ENCODE measurements at places on chromosomes 4 and X. TPM values are rescaled to one million over a fixed set of nuclear protein-coding genes. Genes with fewer than 3 reads are reported as not detected.

DNA sequence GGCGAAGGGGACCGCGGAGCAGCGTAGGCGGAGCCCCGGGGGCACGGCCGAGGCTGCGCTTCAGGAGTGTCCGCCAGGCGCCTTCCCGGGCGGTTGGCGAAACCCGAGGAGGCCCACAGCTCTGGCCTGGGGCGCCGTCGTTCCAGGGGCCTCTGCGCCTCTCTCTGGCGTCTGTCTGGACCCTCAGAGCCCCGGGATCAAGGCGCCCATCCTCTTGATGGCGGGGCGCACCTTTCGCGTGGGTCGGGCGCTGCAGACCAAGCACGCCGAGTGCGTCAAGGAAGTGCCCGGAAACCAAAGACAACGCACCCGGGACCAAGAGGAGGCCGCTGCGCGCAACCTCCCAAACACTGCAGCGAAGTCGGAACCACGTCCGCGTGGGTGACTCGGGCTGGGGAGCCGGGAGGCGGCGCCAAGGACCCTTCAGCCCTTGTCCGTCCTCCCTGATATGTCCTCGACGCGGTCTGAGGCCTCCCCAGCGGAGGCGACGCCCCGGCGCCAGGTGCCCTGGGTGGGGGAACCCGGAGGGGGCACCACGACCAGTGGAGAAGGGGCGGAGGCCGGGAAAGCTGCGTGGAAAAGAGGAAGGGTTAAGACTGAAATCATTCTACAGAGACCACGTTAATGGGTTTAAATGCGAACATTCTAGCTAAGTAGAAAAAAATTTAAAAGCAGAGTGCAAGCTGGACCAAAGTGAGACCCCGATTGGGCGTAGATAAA lies 9.9 kb downstream of the HMX1 start:
- no peaks in the 10 kb centered on the region for H3K36me3 ChIP-seq
- no peak overlapping the region for H3K4me3 ChIP-seq
- H3K27me3 ChIP-seq = peaks cover 100% of the 10 kb centered on the region
- no peak overlapping the region for H3K27ac ChIP-seq
- H3K4me1 ChIP-seq = no peaks in the 10 kb centered on the region

DNA sequence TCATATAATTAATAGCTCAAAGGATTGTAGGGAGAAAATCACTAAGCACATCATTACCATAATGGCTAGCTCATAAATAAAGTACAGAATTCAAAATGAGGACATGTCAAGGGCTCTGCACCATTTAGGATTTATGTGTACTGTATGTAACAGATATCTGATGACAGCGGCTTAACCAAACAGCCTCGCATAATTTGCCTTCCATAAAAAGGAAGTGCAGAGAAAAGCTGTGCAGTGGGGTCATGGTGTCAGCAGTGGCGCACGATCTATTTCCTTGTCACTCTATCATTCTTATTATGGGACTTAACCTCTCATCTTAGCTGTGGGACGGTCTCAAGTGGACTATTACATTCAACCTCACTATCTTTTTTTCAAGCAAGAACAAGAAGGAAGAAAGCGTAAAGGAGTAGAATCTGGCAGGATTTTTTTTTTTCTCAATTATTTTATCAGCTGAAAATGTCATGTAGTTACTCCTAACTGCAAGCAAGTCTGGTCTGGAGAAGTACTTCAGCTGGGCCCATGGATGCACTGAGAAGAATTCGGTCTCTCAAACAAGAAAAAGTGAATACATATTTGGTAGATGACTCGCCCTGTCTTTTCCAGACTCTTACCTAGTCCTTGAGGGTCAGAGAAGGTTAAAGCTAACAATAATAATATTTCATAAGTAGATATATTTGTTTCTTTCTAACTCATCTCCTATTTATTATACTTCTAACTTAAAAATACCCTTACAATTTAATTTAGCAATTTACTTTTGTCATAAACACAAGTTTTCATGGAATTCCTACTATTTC lies 94.6 kb downstream of the COX18 start:
- H3K4me3 ChIP-seq = no peak overlapping the region
- H3K4me1 ChIP-seq = no peaks in the 10 kb centered on the region
- DNase-seq = no peak

- no peaks in the 10 kb centered on the region for H3K27me3 ChIP-seq
- H3K4me3 ChIP-seq = no peak overlapping the region
- H3K27ac ChIP-seq = no peak overlapping the region
- no peaks in the 10 kb centered on the region for H3K36me3 ChIP-seq
- DNase-seq = no peak
- H3K4me1 ChIP-seq = no peaks in the 10 kb centered on the region
Measured at GRCh38 chrX:50723006-50723405, 91.0 kb downstream of the SHROOM4 start.

SOD3 gene
- 46.9 TPM for total RNA-seq

DNA sequence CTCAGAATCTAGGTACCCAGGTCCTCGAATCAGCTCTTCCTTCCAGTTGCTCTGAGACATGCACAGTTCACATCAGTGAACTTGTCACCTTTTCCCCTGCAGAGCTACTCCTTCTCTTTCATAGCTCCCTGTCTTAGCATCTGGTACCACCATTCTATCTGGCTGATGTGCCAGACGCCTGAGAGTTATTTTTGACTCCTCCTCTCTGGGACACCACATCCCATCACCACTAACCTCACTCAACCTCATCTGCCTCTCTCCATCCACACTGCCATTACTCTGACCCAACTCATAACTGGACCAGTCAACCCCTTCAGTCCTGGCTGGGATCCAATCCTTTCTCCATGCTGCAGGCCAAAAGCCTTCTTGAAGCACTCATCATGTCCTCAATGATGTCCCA lies 44.5 kb downstream of the SLC2A9 start:
- DNase-seq = no peak
- H3K4me3 ChIP-seq = no peak overlapping the region
- no peaks in the 10 kb centered on the region for H3K4me1 ChIP-seq
- no peak overlapping the region for H3K27ac ChIP-seq

DNA sequence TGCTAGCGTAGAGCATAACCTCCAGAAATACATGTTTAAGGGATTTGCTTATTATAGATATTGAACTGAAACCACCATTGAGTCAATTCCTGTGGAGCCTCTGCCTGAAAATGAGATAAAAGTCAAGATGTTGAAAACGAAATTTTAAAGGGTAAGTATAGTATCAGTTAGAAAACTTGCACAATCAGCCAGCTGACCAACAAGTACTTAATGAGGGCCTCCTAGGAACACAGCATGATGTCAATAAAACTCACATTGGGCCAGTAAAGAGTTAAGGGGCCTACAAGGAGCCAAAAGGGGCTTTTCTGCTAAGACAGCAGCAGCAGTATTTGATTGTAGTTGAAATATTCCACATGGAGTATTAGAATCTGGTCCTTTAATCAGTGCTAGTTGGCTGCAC lies 314.1 kb upstream of the PPARGC1A start:
- H3K27ac ChIP-seq = no peak overlapping the region
- H3K4me3 ChIP-seq = no peak overlapping the region
- H3K36me3 ChIP-seq = no peaks in the 10 kb centered on the region
- DNase-seq = no peak
- no peaks in the 10 kb centered on the region for H3K4me1 ChIP-seq

- no peaks in the 10 kb centered on the region for H3K4me1 ChIP-seq
- no peaks in the 10 kb centered on the region for H3K36me3 ChIP-seq
- no peaks in the 10 kb centered on the region for H3K27me3 ChIP-seq
- DNase-seq = no peak
- no peak overlapping the region for H3K27ac ChIP-seq
Measured at GRCh38 chr4:171203425-171203824, 609.8 kb upstream of the GALNTL6 start.

DNA sequence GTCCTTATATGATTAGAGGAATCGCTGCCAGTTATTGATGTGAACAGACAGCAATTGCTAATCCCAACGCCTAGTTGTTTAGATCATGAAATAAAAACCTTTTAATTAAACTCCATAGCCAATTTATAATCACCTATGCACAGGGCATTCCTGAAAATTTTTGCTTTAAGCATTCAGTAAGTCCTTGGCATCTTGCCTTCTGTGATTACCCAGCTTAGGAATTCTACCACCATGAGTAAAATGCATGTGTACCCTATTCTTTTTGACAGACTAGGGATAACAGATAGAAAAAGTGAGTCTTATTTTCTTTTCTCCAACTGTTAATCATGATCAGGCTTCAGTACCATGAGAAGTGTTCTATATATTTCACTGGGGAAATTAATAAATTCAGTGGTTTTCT lies 995.3 kb upstream of the GRIA3 start:
- H3K4me1 ChIP-seq = no peaks in the 10 kb centered on the region
- H3K4me3 ChIP-seq = no peak overlapping the region
- no peak overlapping the region for H3K27ac ChIP-seq
- no peaks in the 10 kb centered on the region for H3K27me3 ChIP-seq
- H3K36me3 ChIP-seq = no peaks in the 10 kb centered on the region

GRCh38 chr4:100042711-100043110 lies 92.6 kb upstream of the H2AZ1 start:
- DNase-seq = no peak
- H3K4me1 ChIP-seq = no peaks in the 10 kb centered on the region
- no peak overlapping the region for H3K4me3 ChIP-seq
- no peaks in the 10 kb centered on the region for H3K27me3 ChIP-seq
- H3K27ac ChIP-seq = no peak overlapping the region

DNA sequence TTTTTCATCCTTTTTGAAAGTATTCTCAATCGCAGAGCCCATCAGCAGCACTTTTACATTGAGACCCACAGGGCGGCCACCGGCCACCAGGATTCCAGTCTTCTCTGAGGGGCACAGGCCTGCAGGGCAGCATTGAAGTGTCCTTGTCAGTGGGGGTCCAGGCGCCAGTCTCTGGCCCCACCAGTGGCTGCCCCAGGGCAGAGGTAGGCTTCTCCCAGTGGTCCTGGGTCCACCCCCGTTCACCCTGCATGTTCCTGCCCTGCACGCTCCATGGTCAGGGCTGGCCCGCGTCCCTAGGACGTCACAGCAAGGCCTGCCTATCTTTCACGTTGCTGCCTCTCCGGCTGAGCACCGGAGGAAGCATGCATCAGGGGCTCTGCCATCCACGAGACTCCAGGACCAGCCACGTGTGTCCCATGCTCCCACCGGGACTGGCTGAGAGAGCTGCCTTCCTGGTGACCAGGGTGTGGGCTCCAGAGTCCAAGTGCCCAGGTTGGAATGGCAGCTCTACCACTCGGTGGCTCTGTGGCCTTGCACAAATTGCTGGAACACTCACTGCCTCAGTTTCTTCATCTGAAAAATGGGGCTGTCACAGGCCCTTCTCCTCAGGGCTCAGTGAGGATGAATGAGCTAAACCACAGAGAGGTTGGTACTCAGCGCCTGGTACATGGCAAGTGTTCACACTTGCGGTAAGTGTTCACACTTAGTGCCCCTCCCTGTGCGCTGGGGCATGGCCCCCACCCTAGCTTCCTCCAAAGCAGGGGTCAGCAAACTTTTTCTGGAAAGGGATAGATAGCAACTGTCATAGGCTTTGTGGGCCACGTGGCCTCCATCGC lies 30.7 kb upstream of the JAKMIP1 start:
- no peaks in the 10 kb centered on the region for H3K4me1 ChIP-seq
- no peaks in the 10 kb centered on the region for H3K36me3 ChIP-seq
- DNase-seq = no peak
- H3K27ac ChIP-seq = no peak overlapping the region
- H3K4me3 ChIP-seq = no peak overlapping the region

GRCh38 chr4:106194801-106195200 lies 121.2 kb downstream of the TBCK start:
- no peak overlapping the region for H3K27ac ChIP-seq
- no peaks in the 10 kb centered on the region for H3K27me3 ChIP-seq
- H3K4me3 ChIP-seq = no peak overlapping the region
- no peak for DNase-seq

- H3K27ac ChIP-seq = no peak overlapping the region
- no peaks in the 10 kb centered on the region for H3K4me1 ChIP-seq
- DNase-seq = no peak
- no peaks in the 10 kb centered on the region for H3K27me3 ChIP-seq
- no peaks in the 10 kb centered on the region for H3K36me3 ChIP-seq
Measured at GRCh38 chr4:177356921-177357320, 47.2 kb downstream of the NEIL3 start.

DNA sequence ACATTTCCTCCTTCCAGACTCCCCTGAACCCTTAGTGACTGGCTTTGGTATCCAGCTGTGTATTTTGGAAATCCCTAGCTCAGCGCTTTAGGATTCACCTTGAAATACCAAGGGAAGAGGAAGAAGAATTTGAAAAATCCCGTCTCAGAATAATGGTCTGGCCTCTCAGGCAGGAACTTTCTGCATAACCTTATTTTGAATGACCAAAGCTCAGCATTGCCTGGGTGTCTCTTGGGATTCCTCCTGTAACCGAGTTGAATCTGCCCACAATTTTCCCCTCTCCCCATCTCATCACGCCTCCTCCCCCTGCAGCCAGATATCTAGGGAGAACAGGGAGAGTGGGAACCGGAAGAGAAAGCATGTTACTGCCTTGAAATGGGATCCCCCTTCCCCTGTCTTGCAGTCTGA lies 116.2 kb downstream of the SMIM20 start:
- H3K27me3 ChIP-seq = peaks cover 3% of the 10 kb centered on the region
- H3K4me3 ChIP-seq = no peak overlapping the region
- H3K36me3 ChIP-seq = no peaks in the 10 kb centered on the region
- DNase-seq = no peak

INPP4B gene
- total RNA-seq = 78.9 TPM

FAM47E gene
- total RNA-seq = 3.1 TPM

GRCh38 chr4:103429283-103429682 lies 231.1 kb upstream of the CENPE start:
- no peaks in the 10 kb centered on the region for H3K36me3 ChIP-seq
- H3K4me3 ChIP-seq = no peak overlapping the region
- H3K27me3 ChIP-seq = no peaks in the 10 kb centered on the region
- DNase-seq = no peak
- H3K4me1 ChIP-seq = no peaks in the 10 kb centered on the region
- no peak overlapping the region for H3K27ac ChIP-seq

DNA sequence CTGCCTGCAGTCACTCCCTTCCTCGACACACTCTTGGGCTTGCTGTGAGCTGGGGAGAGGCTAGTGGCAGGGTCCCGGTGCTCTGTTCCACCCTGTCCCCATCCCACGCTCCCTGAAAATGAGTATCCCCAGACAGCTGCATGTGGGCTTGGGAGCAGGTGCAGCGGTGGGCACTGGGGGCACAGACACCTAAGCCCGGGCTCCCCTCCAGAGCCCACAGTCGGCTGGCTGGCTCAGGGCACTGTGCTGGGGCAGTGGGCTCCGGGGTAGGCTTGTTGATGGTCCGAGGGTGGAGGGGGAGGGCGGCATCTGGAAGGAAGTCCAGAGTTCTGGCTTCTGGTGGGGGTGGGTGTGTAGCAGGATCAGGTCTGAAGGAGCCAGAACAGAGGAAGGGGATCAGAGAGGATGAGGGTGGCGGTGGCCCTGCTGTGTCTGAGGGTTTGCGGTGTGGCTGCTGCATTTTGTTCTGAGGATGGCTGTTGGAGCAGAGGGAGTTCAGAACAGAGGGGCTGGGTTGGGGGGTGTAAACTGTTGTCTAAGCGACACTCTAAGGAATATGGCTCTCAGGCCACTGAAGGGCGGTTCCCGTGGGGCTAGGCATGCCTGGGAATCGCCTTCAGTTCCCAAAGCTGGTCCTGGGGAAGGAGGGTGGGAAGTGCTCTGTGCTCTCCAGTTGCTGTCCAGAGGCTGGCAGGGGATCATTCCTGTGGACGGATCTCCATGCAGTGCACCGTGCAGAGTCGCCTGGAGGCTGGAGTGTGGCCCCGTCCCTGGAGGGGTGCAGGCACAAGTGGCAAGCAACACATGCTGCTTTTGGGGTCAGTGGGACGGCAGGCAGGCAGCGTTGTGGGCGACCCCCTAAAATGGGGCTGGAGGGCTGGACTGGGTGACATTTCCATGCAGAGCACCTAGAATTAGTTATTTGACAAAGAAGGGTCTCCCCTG lies 114.0 kb downstream of the SORCS2 start:
- H3K4me1 ChIP-seq = peaks cover 15% of the 10 kb centered on the region
- H3K27ac ChIP-seq = no peak overlapping the region
- no peak for DNase-seq
- H3K27me3 ChIP-seq = peaks cover 6% of the 10 kb centered on the region
- H3K36me3 ChIP-seq = no peaks in the 10 kb centered on the region

IL2RG gene
- total RNA-seq = 15.3 TPM

Measured in heart right ventricle (tissue), 16 donors.